ENCODE measurements at places on chromosomes 7 and 10.

DNA sequence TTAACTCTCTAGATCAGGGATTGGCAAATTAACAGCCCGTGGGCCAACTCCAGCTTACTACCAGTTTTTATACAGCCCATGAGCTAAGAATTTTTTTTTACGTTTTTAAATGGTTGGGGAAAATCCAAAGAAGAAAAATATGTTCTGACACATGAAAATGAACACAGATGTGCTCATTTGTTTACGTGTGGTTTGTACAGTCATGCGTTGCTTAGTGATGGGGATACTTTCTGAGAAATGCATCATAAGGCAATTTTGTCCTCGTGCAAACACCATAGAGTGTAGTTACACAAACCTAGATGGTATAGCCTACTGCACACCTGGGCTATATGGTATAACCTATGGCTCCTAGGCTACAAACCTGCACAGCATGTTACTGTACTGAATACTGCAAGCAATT, 8.3 kb upstream of the SMKR1 start:
- DNase-seq = peak; percentile 39

DNA sequence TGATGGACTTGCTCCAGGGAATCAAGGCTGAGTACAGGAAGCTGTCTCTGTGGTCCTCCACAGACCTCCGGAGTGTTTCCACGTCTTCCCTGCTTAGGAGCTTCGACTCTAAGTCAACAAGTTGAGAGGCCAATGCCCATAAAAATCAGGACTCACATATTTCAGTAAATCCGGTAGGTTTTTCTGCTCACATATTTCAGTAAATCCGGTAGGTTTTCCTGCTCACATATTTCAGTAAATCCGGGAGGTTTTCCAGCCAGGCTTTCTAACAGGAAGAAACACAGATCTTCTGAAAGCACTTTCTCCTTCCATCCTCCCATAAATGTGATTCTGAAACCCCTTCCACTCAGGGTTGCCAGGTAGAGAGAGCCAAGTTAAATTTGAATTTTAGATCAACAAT, 340.1 kb upstream of the SHH start:
- DNase-seq = no peak

DNA sequence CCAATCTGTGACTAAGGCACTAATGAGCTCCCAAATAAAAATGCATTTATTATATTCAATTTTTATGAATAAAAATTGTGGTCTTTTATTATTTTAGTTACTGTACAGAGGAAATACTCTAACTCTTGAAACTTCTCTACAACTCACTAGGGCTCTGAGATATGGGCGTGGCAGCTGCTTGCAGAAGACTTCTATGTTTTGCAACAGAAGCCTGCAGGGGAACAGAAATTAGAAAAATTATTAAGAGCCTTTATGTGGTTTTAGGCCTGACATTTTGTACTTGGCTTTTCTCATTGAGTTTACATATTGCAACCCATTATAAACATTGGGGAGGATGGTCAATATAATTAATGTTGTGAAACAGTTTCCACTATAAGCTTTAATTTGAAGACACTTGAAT, 581.4 kb downstream of the TNS3 start:
- DNase-seq = no peak

GRCh38 chr10:51020200-51020599, 54.1 kb upstream of the PRKG1 start:
- DNase-seq = no peak

DNA sequence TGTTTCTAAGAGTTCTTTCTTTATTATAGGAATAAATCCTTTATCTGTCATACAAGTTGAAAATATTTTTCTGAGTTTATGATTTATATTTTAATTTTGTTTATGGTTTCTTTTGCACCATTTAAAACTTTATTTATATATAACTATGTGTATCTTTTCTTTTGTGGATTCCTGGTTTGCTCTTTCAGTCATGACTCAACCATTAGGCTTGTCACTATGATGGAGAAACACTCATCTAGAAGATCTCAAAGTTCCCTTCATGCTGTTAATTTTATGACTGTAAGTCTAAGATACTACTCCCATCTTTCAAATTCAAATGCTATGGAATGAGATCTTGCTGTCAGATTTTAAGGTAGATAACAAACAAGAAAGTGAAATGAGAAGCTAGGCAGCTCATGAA, 199.5 kb downstream of the INHBA start:
- DNase-seq = no peak

GRCh38 chr10:89064748-89065147, 74.2 kb downstream of the FAS start:
- DNase-seq = no peak

- no peak for DNase-seq
Observed at GRCh38 chr10:11678074-11678793, 63.9 kb upstream of the ECHDC3 start.

- DNase-seq = peak; percentile 56
Observed at GRCh38 chr10:22570733-22571430, 143.5 kb downstream of the PIP4K2A start.

- DNase-seq = no peak
Observed at GRCh38 chr7:157650801-157651200, 314.0 kb downstream of the DNAJB6 start.

GRCh38 chr7:143147070-143147469, 15.2 kb downstream of the PIP start:
- no peak for DNase-seq

DNA sequence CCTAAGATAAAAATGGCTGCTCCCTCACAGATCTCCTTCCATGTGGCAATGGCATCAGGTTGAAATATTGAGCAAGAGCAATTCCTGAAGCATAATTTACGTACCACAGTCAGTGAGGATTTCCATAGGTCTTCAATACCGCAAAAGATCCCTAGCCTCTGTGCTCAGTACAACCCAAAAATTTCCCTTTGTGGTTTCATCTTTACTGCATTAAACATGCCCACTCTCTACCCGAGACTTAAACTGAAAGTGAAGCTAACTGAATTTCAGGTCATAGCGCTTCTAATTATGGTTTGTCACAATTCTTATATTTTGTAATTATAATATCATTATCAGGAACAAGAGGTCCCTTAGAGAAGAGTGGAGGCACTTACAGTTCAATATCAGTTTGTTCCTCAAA, 1071.1 kb downstream of the XPNPEP1 start:
- no peak for DNase-seq

DNA sequence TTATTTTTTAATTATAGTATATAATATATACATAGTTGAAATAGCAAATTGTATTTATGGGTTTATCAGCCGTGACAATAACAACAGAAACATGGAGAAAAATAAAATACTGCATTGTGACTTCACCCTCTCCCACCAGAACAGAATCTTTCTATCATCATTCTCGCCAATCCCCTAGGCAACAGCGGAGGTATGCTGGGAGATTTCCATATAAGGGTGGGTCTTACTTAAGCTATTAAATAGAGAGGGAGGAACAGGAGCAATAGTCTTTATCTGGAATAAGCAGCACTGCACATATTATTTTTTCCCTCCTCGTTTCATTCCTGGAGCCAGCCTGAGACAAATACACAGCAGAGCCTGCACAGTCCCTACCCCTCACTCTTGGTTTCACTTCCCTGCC, 1214.9 kb downstream of the XPNPEP1 start:
- DNase-seq = no peak

DNA sequence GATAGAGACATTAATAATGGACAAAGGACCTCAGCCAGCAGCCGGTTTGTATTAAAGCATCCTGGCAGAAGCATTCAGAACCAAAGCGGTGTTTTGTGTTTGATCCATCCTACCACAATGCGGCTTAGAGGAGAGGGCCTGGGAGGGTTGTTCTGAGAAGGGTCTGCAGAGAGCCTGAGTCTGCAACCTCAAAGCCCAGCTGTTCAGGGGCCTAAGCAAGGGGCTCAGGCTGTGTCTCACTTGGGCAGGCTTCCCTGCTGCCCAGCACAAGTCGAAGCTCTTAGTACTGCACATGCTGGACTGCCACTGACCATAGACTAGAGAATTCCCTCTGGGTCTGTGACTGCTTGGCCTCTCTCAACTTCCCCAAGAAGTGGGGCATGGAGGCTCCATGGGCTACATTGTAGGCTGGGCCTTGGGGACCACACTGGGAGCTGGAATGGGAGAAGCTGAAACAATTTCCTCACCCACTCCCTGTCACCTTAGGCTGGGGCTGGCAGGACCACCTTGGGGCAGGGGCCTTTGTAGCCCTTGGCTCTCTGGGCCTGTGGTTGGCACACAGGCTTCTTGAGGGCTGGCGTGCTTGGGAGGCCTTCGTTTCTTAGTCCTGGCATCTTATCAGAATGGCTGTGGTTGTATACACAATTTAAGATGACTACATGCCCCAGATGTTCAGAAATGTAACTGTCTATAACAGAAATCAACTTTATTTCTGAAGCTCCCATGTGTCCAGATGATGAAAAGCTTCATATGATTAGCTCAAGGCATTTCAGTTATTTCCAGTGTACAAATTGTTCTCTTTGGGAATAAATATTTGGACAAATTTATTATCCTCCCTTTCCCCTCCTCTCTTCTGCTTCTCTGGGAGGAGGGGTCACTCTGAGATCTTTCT, 44.5 kb downstream of the LRRC18 start:
- no peak for DNase-seq

- DNase-seq = no peak
Observed at GRCh38 chr10:131252567-131253276, 58.8 kb downstream of the TCERG1L start.

GRCh38 chr7:140656548-140657515, 15.9 kb upstream of the ADCK2 start:
- DNase-seq = peak; percentile 31

DNA sequence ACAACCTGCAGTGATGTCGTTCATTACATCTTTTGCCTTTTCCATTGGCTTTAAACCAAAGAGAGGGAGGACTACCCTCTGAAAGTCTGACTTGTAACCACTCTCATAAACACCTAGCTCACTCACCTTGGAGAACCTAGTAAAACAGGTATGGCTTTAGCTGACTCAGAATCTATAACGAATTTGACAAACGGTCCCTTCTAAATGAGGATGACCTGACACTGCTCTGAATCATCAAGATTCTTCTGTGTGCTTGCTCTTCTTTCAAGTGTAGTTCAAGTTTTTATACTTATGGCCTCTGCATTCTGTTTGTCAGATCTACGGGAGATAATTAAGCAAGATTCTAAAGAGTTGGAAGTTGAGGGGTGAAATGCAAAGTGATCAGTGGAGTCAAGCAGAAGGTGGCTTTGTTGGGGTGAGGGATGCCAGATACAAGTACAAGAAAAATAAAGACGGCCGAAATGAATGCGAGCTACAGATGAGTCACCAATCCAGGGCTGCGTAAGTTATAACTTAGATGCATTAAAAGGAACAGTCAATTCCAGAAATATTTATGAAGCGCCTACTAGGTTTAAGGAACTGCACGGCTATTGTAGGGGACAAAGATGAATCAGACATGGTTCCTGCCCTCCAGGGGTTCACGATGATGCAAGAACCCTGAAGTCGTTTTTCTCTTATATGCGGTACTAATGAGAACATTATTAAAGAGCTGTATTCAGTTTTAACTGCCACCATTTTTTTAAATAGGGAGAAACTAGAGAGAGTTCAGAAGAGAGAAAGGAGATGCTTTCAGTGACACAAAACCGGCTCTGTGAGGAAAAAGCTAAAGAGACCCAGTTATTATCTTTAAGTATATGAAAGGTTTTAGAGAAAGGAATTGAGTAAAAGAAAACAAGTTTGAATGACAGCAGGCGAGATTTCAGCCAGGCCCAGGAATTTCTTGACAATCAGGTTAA, 6.5 kb downstream of the HIPK2 start:
- DNase-seq = no peak

- DNase-seq = no peak
Observed at GRCh38 chr10:43653746-43654145, 5.1 kb upstream of the ZNF32 start.

- peak; percentile 56 for DNase-seq
Observed at GRCh38 chr7:140230861-140231770, 54.3 kb upstream of the KDM7A start.

- no peak for DNase-seq
Observed at GRCh38 chr10:111934931-111935330, 248.6 kb downstream of the GPAM start.

GRCh38 chr7:108158776-108159175, 28.6 kb upstream of the LAMB4 start:
- DNase-seq = no peak

DNA sequence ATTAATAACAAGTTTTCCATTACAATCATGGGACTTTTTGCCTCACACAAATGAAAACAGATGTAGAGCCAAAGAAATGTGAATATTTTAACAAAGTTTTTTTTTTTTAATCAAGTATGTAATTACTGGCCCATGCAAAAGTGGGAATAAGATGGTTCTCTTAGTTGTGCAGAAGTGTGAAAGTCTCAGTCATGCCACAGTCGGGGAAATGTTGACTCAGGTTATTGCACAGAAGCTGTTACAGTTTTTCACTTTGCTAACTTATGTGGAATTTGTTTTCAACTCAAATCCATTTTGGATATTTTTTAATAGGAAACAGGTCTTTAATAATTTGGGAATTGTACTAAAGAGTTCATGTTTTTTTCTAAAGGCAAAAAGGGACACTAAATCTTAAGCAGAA, 44.0 kb upstream of the CAV2 start:
- no peak for DNase-seq

GRCh38 chr7:149223761-149224160, 15.7 kb upstream of the ZNF212 start:
- DNase-seq = no peak

DNA sequence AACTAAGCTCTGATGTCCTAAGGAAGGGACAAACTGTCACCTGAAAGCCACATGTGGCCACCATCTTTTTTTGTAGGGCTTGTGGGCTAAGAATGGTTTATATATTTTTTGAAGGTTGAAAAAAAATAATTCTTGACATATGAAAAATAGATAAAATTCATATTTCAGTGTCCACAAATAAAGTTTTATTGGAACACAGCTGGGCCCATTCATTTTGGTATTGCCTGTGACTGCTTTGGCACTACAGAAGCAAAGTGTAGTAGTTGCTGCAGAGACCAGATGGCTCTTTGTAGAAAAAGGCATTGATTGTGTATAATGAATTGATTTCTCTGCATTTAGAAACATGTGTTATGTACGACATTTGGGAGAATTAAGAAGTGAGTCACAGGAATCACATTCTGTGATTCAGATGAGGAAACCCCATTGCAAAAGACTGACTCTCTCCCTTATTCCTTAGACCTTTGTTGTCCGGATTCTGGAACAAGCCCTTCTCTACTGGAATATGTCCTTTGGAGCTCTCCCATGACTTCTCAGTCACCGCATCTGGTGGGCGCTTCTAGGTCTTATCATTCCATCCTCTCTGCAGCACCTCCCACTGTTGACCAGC, 438.7 kb downstream of the LRMDA start:
- DNase-seq = no peak

Measured in T-helper 2 cell treated with Interferon-gamma antibody and Interleukin-4, amounts not matched to agents 5 μg/mL and 100 μg/mL, for 36 hours (primary cell).